ENCODE measurements at places on chromosomes 11 and 22. TPM values are rescaled to one million over a fixed set of nuclear protein-coding genes. Genes with fewer than 3 reads are reported as not detected.
A peak's percentile ranks its signal among the peaks of the same experiment; 100 is the strongest.

The DLG2 gene
- 3.4 TPM for total RNA-seq

DNA sequence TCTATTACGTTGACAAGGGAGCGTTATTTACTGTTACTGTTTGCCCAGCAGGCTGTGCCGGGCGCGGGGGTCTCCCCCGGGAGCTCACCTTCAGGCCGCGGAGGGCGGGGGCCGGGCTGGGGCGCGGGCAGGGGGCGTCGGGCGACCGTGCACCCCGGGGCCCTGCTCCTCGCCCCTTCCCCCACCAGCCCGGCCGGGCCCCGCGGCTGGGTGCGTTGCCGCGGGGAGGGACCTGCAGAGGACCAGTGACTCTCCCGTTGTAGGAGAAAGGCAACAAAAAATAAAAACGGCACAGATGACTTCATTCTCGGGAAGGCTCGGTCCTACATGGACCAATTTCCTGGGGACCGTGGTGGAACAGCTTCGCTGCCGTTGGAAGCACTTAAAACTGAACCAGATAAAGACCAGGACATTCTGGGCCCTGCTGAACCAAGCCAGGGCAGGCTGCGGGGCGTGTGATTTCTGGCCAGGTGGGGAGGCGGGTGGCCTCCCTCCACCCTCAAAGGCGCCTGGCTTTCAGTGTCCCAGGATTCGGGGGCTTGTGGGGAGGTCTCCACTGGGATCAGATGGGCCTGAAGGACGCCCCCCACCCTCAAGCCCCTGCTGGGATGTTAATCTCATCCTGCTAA, 57.4 kb downstream of the IGLL1 start:
- DNase-seq: no peak

GRCh38 chr22:28095316-28096095, 176.4 kb upstream of the PITPNB start:
- DNase-seq: no peak

- no peak for DNase-seq
These were observed 27.5 kb upstream of the ZDHHC13 start for GRCh38 chr11:19089421-19089820.

GRCh38 chr11:15690320-15690719, 575.6 kb downstream of the INSC start:
- DNase-seq: no peak

DNA sequence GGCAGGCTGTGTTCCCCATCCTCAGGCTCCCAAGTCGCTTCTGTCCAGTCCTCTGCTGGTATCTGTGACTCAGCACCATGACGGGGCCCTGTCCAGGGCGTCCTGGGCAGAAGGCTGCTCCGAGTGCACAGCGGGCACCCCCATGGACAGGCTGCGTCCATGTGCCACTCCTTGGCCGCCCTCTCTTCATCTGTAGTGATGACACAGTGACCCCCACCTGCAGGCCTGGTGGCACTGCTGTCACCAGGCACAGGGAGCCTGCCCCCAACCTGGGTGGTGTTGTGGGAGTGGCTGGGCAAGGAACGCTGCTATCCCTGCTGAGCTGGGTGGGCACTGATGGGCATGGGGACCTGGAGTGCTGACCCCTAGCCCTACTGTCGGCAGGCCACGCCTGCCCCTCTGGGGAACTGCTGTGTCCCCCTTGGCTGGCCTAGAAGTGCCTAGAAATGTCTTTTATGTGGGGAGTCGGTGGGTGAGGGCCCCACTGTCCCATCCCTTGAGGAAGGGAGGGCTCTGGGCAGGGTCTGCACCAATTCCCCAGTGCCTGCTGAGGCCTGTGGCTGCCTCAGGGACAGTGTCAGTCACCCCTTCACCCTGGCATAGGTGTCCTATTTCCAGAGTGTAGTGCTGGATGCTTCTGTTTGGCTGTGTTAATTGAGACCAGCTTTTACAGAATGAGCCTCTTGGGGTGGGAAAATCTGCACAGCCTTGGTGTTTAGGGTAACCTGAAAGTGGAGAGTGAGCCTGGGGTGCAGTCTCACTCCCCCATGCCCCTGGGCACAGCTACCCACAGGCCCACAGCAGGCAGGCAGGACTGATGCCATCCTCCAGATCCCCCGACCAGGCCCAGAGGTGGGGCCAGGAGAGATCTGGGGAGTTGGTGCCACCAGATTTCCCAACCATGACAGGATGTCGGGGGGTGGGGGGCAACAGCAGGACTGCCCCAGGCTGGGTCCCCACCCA, 34.5 kb downstream of the RTN4R start:
- DNase-seq: no peak

The CRYBB2 gene
- total RNA-seq: not detected

- DNase-seq: no peak
These were observed 14.8 kb upstream of the MPPED1 start for GRCh38 chr22:43396934-43397457.

The MCM5 gene
- 194 TPM for total RNA-seq

GRCh38 chr11:5690736-5691135, 1.1 kb downstream of the TRIM22 start:
- DNase-seq: no peak

GRCh38 chr11:44622190-44622650, 56.8 kb downstream of the CD82 start:
- DNase-seq: peak; percentile 20

- no peak for DNase-seq
These were observed 26.7 kb downstream of the BCL2L13 start for GRCh38 chr22:17665248-17665647.

The MYOD1 gene
- not detected for total RNA-seq

The MAP6 gene
- not detected for total RNA-seq

DNA sequence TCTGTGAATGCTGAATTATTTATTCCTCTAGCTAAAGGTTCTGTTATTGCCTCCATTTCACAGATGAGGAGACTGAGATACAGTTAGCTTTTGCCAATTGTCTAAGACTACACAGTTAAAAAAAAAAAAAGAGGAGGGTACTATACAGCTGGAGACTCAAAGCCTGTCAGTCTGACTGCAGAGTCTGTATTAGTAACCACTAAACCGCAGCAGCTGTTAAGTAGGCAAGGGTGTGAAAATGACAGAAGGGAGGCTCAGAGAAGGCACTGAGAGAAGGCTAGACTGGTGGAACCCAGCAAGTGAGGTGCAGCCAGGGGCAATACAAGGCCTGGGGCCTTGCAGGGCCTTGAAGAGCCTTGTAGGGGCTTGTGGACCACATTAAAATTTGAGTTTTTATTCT, 181.2 kb downstream of the CSNK2A3 start:
- DNase-seq: no peak

DNA sequence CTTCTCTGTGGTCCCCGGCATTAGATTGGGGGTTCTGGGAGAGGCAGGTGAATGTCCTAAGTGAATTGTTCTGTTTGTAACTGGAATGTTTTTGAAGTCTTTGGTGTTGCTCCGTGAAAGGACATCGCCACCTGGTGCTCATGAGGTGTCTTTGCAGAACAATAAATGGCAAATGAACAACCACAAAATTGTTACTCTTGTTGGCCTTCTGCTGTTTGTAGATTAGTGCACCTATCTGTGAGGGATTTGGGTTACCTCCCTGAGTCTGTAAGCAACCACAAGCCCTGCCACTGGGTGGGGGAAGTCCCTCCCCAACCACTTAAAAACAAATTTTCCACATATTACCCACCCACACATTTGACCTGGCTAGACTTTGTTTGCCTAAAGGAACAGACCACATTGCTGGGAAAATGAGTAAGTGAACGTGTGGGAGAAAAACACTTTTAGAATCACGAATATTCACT, 4.7 kb downstream of the MPEG1 start:
- no peak for DNase-seq

The FAM111B gene
- 43.8 TPM for total RNA-seq

DNA sequence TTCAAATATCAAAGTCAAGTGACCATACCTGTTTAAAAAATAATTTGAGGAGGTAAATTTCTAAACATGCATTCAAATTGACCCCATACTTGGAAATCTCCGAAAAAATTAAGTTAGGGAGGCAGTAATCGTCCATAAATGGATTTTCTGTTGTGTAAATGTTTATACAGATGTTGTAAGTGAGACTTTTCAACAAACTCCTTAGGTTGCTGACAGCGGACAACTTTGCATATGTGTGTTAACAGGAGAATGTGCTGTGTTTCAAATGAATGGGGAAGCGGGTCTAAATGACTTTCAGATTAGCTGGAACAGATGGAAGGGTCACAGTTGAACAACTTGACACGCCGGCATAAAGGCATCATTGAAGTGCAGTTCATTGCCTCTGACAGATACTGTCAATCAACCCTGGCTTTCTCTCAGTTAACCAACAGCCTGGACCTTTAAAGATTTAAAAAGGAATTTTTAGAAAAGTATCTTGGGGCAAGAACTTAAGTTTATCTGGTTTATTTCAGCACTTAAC, 98.2 kb upstream of the DBX1 start:
- no peak for DNase-seq

GRCh38 chr11:73374151-73374550, 2.0 kb upstream of the RELT start:
- no peak for DNase-seq

DNA sequence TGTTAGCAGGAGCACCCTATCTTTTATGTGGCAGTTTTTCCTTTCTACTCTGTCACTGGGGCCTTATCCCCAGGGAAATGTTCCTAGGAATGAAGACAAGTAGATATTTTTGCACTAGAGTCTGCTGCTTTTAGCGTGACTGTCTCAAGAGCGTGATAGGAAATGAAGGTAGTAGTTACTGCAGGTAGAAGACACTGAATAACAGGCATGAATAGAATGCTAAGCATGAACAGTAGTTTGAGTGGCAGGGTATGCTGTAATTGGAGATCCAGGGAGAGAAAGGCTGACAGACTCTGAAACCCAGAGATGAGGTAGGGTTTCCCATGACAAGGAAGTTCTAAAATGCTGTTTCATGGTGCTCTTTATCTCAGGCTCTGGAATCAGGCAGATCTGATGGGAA, 475.1 kb downstream of the NELL1 start:
- DNase-seq: no peak

The C11orf97 gene
- total RNA-seq: not detected

DNA sequence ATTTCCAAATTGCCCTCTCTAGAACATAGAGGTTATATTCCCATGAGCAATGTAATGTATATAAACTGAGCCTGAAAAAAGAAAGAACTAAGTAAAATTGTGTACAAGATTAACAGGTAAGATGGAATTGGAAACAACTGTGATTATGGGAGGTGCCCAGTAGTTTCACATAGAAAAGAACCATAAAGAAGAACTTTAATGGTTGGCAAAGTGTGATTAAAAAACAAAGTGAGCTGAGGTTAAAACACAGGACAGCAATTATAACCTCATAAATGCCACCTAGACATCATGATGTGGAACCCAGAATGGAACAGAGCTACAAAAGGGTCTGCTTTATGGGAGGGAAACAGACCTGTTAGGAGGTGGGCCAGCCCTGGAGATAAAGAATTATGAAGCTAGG, 58.6 kb downstream of the CYB5R2 start:
- no peak for DNase-seq

The GGTLC3 gene
- not detected for total RNA-seq

The CCDC116 gene
- total RNA-seq: 0.50 TPM

GRCh38 chr22:37907036-37907954, 1.2 kb downstream of the MICALL1 start:
- DNase-seq: no peak

DNA sequence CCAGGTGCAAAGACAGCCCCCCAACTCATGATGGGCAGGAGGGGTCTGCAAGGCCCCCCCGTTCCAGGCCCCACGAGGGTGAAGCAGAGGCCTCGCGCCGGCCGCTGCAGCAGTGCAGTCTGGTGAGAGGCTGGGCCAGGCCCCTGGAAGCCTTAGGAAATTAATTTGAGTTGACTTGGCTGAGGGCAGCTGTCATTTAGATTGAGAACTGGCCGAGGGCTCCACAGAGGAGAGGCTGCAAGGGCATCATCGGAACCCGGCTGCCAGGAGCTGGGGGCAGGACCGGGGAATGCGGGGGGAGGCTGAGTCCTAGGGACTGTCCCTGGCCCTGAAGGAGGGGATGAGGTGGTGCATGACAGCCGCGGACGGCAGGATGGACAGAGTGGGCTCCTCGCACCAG, 39.9 kb downstream of the MN1 start:
- no peak for DNase-seq
